ENCODE measurements at places on chromosomes 13 and 19.
A peak's percentile ranks its signal among the peaks of the same experiment; 100 is the strongest.

- DNase-seq = no peak
Observed at GRCh38 chr19:6660930-6661329, 9.0 kb downstream of the TNFSF14 start.

- peak; percentile 63 for DNase-seq
Observed at GRCh38 chr19:49150106-49150943, 4.9 kb downstream of the HRC start.

DNA sequence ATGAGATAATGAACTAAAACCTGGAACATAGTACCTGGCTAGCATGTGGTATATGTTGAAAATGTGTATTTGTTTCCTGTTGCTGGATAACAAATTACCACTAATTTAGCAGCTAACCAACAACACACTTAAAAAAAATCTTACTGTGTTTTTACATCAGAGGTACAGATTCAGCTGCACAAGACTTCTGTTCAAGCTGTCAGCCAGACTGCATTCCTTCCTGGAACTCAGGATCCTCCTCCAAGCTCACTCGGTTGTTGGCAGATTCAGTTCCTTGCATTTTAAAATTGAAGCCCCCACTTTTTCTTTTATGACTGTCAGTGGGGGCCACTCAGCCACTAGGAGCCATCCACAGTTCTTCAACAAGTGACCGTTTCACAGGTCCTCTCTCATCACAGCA, 246.9 kb upstream of the DACH1 start:
- no peak for DNase-seq

DNA sequence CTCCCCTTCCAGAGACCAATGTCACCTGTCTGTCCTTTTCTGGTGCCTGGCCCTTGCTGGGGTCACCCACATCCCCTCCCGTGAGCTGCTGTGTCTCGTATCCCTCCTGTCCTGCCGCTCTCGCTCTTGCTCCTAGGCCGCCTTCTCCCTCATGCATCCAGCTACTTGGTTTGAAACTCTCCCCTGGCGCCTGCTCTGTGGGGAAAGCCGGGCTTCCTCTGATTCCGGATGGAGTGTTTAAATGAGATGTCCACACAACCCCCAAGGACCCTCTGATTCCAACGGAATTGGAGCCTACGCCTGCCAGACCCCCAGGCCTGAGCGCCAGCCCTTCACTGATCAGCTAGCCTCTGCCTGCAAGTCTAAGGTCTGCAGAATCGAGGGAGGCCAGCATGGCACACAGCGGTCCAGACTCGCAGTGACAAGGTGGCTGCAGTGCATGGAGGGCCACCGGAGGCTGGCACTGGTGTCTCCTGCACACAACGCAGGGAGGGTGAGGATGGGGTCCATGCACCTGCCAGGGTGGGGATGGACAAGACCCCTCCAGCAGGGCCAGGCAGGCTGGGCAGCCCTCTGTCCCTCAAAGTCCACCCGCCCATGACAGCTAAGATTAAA, 47.2 kb downstream of the RFX2 start:
- no peak for DNase-seq

DNA sequence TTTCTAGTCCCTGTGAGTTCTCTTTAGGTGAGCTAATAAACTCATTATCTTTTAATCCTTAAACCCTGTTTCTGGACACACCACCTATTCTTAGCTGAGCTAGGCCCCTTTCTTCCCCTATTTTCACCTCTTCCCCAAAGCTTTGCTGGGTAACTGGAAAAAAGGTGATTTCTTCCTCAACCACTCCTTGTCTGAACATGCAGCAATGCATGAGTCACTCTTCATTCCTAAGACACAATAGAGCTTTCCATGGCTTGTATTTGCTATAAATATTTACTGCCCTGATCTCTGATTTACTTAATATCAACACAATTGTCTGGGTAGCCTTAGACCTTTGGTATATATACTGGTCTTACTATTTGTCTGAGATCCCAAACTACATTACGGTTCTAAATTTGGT, 370.9 kb downstream of the KLF5 start:
- peak; percentile 40 for DNase-seq

DNA sequence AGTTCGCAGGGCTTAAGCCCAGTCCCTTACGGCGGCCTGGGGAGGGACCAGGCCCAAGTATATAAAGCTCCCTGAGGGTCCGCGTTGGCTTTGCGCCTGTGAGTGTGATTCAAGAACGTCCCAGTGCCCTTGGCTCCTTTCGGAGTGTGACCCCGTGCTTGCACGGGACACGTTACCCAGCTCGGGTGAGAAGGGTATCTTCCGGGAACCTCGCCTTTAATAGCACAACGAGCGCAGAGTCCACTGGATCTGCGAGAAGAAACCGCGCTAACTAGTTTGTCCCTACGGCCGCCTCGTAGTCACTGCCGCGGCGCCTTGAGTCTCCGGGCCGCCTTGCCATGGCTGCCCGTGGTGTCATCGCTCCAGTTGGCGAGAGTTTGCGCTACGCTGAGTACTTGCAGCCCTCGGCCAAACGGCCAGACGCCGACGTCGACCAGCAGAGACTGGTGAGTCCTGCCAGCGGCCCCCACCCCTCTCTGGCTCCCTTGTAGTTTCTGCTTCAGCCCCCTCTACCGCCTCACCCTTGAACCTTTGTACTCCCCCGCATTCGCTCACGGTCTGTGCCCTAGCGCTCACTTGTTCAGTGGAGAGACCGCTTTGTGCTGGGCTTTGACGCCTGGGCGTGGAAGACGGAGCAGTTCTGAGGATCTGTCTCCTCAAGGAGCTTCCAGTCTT, at the start of gene DNAJC15:
Gene DNAJC15 (plus strand): TSS at position 298 of the 675 bp plus-strand sequence. CDS start 41 bp downstream, at position 339.
- no peak for DNase-seq

DNA sequence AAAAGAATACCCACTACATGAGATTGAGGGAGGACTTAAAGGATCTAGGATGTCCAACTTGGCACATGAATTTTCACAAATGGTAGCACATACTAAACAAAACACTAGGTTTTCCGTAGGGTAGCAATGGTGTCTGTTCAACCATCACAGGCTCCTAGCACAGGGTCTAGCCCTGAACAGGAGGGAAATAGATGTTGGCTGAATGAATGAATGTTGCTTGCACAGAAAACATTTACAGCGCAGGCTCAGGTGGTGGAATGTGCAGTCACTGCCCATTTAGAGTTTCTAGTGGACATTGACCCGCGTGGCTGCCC, 1.9 kb upstream of the MYCBP2 start:
- no peak for DNase-seq

GRCh38 chr19:46659151-46660007, 1.6 kb downstream of the DACT3 start:
- no peak for DNase-seq

- DNase-seq = no peak
Observed at GRCh38 chr13:66886264-66886663, 343.9 kb downstream of the PCDH9 start.

- no peak for DNase-seq
Observed at GRCh38 chr19:17775991-17776803, 18.7 kb upstream of the B3GNT3 start.

GRCh38 chr19:33498391-33499000, 23.1 kb downstream of the PEPD start:
- DNase-seq = no peak

- no peak for DNase-seq
Observed at GRCh38 chr13:82766732-82767321, 1115.4 kb downstream of the SLITRK1 start.

GRCh38 chr19:14580623-14581237, 2.2 kb upstream of the CLEC17A start:
- DNase-seq = no peak

GRCh38 chr19:55333870-55334269, 5.8 kb upstream of the KMT5C start:
- DNase-seq = no peak

GRCh38 chr13:73293913-73294523, 235.2 kb downstream of the KLF5 start:
- no peak for DNase-seq

GRCh38 chr19:55536366-55536765, 567 bp downstream of the SBK2 start:
- peak; percentile 42 for DNase-seq

- DNase-seq = peak; percentile 18
Observed at GRCh38 chr13:37225414-37226070, 120.1 kb upstream of the CSNK1A1L start.

- no peak for DNase-seq
Observed at GRCh38 chr19:2112516-2113320, 16.0 kb downstream of the IZUMO4 start.

- no peak for DNase-seq
Observed at GRCh38 chr19:32837531-32837930, 32.0 kb downstream of the SLC7A9 start.

GRCh38 chr13:94329277-94329676, 150.2 kb downstream of the DCT start:
- no peak for DNase-seq

- peak; percentile 66 for DNase-seq
Observed at GRCh38 chr19:40718774-40719391, 2.0 kb downstream of the ITPKC start.

DNA sequence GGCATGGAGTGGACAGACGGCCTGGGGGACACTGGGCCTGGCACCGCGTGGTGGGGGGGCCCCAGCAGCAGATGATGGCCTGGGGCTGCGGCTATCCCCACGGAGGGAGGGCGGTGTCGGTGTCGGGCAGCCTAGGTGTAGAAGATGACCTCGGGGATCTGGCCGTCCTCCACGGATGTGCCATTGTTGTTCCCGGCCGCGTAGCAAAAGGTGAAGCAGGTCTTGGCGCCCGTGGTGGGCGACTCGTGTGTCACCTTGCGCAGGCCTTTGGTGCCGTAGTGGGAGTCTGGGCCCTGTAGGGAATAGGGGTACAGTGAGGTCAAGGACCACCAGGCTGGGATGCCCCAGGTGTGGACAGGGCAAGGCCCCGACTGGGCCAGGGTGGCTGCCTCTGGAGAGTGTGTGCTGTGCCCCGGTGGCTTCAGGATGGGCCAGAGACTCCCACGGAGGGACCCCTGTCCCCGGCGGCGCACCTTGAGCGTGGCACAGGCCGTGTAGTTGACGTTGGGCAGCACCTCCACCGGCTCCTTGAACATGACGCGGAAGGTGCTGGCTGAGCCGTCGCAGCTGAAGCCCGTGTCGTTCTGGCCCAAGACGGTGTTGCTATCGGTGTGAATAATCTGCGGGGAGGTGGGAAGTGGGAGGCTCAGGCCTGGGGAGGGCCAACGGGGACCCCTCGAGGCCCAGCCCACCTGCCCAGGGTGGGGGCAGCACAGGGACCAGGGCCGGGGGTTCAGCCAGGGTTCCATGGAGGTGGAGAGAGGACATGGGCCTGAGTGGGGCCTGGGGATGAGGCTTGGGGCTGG, 29.0 kb downstream of the BTBD2 start:
- no peak for DNase-seq

- DNase-seq = no peak
Observed at GRCh38 chr13:22220151-22221135, 549.6 kb downstream of the FGF9 start.

DNA sequence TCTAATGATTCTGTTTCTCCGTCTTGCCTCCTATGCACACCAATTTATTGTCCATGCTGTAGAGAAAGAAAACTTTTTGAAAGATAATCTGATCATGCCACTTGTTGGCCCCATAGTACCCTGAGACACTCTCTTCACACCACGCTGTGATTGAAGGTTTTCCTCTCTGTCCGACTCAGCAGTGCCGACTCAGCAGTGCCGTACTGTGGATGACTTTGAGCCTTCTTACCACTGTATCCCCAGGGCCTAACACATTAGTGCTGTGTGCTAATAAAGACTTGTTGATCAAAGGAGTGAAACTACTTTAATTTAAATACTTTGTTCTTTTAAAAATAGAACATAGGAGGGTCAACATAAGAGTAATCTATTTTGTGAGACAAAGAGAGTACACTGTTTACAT, 429.6 kb downstream of the KLF12 start:
- no peak for DNase-seq

GRCh38 chr13:73198991-73199411, 140.2 kb downstream of the KLF5 start:
- DNase-seq = no peak

DNA sequence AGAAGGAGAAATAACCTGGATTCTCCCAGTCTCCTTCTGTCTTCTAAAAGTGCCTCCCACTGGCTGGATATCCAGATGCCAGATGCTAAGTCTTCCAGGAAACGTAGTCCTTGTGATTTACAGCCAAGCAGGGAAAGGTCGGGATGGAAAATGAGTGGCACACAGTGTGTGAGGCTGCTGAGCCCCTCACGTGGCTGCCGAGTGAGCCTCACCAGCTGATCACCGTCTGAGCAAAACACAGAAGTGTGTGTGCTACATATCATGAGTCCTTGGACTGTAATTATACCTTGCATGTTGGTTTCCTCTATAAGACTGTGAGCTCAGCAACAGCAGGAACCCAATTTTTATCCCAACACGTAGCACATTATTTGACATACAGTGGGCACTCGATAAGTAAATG, 15.1 kb downstream of the LHFPL6 start:
- no peak for DNase-seq

GRCh38 chr19:2944403-2944774, 382 bp downstream of the ZNF77 start:
- DNase-seq = no peak

DNA sequence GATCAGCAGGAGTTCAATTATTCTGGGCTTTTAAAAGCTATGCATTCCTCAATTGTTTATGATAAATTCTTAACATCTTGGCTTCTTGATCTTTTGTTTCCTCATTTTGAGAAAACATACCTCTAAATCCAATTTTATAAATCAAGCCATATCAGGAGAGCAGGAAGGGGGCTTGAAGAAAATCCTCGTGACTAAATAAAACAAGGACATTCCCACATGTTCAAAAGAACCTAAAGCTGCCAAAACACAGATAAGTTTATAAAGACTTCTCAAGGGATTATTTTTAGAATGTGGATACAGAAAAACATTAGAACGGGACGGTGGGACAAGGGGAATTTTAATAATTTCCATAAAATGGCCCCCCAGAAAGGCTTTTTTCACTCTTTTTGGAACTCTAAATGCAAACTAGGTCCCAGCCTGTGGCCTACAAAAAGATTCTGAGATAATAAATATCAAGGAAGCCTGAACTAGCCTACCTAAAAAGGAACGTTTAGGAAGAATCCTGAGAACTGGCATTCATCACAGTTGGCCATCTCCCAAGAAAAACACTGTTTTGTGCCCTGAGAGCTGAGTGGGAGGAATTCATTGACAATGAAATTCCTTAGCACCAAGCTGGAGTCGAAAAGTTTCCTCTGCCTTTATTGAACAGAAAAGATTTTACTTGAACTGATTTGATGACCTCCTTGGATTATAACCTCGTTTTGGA, 30.1 kb downstream of the ZAR1L start:
- peak; percentile 12 for DNase-seq

DNA sequence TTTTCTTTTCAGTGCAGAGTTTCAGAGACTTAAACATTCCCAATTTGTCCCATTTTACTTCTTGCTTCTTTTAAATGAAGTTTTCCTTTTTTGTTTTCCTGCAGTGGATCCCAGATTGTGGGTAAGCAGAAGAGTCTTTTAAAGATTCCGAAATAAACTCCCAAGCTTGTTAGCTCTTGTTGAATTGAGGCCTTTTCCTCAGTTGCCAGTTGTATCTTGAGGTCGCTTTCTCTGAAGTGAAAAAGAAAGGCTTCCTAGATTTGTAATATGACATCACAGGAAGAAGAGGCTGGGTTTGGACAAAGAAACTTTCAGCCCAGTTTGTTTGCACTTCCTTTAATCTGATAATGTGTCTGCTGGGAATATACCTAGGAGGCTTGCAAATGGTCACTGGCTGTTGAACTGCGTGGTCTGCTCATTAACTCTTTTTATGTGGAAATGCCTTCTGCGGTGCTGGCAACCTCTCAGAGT, at the start of gene LPAR6:
Gene LPAR6 (minus strand): TSS at position 233 of the 471 bp plus-strand sequence. CDS start 690 bp downstream, outside the sequence.
- no peak for DNase-seq

GRCh38 chr13:101690871-101691270, 238.4 kb downstream of the ITGBL1 start:
- no peak for DNase-seq

GRCh38 chr13:74273581-74273980, 139.4 kb upstream of the KLF12 start:
- DNase-seq = no peak

- DNase-seq = peak; percentile 14
Observed at GRCh38 chr19:3304871-3305423, 61.4 kb upstream of the NFIC start.
